ENCODE measurements at places on chromosomes 12 and 14.

- no peak for DNase-seq
Measured at GRCh38 chr12:23473071-23473470, 476.4 kb downstream of the SOX5 start.

GRCh38 chr14:85342858-85343607 lies 186.9 kb upstream of the FLRT2 start:
- DNase-seq = no peak

DNA sequence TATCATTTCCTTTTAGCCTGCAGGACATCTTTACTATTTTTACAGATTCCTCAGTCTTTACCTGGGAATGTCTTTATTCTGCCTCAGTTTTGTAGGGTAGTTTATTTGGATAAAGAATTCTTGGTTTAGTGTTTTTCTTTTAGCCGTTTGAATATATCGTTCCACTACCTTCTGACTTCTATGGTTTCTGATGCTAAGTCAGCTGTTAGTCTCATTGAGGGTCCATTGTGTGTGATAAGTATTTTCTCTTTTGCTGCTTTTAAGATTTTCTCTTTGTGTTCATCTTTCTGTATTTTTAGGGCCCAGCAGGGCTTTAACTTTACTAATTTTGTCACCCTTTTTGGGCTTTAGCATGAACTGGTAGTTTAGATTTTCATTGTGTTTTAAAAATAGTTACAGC lies 113.5 kb downstream of the MNAT1 start:
- no peak for DNase-seq

- no peak for DNase-seq
Measured at GRCh38 chr14:59303216-59303615, 114.7 kb downstream of the DAAM1 start.

DNA sequence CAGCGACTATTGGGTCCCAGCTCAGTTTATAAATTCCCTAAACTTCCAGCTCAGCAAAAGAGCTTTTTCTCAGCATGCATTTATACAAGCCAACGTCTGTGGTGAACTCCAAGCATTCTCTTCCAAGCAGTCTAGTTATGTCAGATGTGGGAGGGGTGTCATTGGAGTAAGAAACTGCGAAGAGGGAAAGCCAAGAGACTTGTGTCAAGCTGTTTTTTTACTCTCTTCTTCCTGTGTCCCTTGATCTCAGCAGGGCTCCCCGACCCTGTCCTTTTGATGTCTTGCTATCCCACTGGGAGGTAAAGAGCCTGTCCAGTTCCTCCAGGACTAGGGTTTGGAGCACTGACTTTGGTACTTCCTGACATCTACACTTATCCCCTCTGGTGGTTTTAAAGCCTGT lies 69.0 kb downstream of the PPM1H start:
- no peak for DNase-seq

GRCh38 chr14:65333943-65334687 lies 78.4 kb upstream of the FUT8 start:
- no peak for DNase-seq

DNA sequence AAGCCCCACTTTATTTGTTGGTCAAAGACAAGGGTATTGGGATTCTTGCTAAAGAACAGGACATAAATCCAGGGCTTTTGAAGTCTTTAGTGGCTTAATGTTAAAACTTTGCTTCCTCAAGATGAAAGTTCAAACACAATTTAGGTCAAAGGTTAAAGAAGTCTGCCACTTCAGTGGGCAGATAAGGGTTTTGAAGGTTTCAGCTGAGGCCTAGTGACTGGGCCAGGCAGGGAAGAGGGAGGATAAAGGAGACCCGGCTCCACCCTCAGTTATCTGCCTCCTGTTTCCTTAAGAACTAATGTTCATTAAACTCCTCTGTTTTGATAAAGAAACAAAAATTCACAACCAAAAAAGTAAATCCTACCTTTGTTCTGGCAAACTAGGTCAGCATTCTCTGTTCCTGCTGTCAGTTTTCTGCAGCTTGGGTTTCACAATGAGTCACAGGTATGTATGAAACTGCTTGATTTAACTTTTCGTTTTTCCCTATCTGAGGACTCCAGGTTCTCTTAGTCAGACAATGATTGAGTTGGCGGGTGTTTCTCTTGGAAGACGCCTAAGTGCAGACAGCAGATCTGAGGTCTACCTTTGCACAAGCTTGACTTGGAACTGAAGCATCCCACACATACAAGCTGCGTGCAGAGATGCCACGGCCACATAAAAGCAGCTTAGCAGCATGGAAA lies 208.3 kb downstream of the EXOC5 start:
- no peak for DNase-seq

DNA sequence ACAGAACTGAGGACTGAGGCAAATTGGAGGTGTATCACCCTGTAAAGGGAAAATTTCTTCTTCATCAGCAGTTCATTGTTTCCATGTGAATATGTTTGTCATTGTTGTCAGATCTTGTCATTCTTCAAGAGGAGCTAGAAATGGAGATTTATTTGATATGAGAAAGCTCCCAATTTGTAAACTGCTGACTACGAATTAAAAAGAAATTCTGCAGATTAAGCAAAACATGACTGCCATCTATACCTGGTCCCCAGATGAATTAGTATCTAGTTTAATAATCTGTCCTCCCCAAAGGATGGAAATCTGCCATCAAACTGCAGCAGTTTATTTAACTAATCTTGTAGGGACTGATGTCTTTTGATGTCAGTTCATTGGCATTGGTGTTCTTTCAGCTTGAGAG lies 162.8 kb downstream of the TRHDE start:
- DNase-seq = no peak

DNA sequence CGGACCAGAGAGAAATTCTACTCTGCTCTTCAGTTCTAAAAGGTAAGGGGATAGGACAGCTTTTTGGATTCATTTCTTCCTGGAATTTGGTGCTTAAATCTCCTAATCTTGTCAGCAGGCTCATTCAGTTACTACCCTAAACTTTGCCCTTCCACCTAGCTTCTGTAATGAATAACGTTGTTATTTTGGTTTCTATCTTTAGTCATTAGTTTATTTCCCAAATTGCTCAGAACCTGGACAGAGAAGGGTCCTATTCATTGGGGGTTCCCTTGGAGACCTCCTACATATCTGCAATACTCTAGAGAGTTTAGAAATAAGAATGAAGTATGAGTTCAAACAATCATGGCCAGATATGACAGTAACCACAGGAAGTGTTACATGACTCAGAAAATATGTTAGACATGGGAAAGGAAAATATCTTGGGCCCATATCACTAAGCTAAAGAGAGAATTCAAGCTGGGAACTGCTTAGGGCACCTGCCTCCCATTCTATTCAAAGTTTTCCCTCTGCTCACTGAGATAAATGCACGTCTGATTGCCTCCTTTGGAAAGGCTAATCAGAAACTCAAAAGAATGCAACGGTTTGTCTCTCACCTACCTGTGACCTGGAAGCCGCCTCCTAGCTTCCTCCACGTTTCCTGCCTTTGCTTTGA lies 87.9 kb downstream of the GAS2L3 start:
- DNase-seq = no peak

GRCh38 chr12:128796439-128797118 lies 27.2 kb downstream of the SLC15A4 start:
- DNase-seq = no peak

GRCh38 chr12:131771965-131772364 lies 56.2 kb upstream of the MMP17 start:
- no peak for DNase-seq

- no peak for DNase-seq
Measured at GRCh38 chr12:42255221-42255865, 17.3 kb upstream of the YAF2 start.

Data from activated effector memory CD4-positive, alpha-beta T cell treated with Interleukin-2 at 50 U/mL for 16 hours (primary cell).